Smooth muscle cell of the umbilical artery (primary cell): ENCODE measurements at places on chromosomes 2 and 18. TPM values are rescaled to one million over a fixed set of nuclear protein-coding genes. Genes with fewer than 3 reads are reported as not detected.

AFF3 gene
- 0.89 and 3.8 TPM in 2 replicates for total RNA-seq

MALL gene
- total RNA-seq: 0.30 and 1.2 TPM in 2 replicates

PSTPIP2 gene
- 7.1 and 16.7 TPM in 2 replicates for total RNA-seq

SFTPB gene
- total RNA-seq: not detected in 2 replicates

WNT10A gene
- not detected in 2 replicates for total RNA-seq

MPHOSPH10 gene
- 20.8 and 27.9 TPM in 2 replicates for total RNA-seq

TMEM37 gene
- 0.30 TPM in 1 of 2 replicates, not detected in the other for total RNA-seq

CFC1 gene
- not detected in 2 replicates for total RNA-seq

ALLC gene
- not detected in 2 replicates for total RNA-seq

MC5R gene
- total RNA-seq: not detected in 2 replicates

UGT1A4 gene
- not detected in 2 replicates for total RNA-seq

MOCOS gene
- total RNA-seq: 11.3 and 23.3 TPM in 2 replicates

FBXO48 gene
- total RNA-seq: 0.30 and 0.37 TPM in 2 replicates

TBR1 gene
- under 0.01 TPM in 1 of 2 replicates, not detected in the other for total RNA-seq

FHOD3 gene
- 77.6 and 85.5 TPM in 2 replicates for total RNA-seq

UGT1A5 gene
- not detected in 2 replicates for total RNA-seq

CROCC2 gene
- total RNA-seq: not detected in 2 replicates

MEX3C gene
- 43.1 and 60.0 TPM in 2 replicates for total RNA-seq

ACADL gene
- total RNA-seq: 0.05 and 0.59 TPM in 2 replicates

CNRIP1 gene
- total RNA-seq: 16.3 and 21.1 TPM in 2 replicates

PSMA8 gene
- total RNA-seq: not detected in 2 replicates

PTPN2 gene
- total RNA-seq: 26.1 and 29.3 TPM in 2 replicates

FSHR gene
- not detected in 2 replicates for total RNA-seq

ST6GAL2 gene
- 10.7 and 12.9 TPM in 2 replicates for total RNA-seq

MAL gene
- total RNA-seq: not detected in 2 replicates
